ENCODE measurements at places on chromosomes 3 and 15. TPM values are rescaled to one million over a fixed set of nuclear protein-coding genes. Genes with fewer than 3 reads are reported as not detected.

The AHSG gene
- total RNA-seq: not detected

The ADGRG7 gene
- not detected for total RNA-seq

DNA sequence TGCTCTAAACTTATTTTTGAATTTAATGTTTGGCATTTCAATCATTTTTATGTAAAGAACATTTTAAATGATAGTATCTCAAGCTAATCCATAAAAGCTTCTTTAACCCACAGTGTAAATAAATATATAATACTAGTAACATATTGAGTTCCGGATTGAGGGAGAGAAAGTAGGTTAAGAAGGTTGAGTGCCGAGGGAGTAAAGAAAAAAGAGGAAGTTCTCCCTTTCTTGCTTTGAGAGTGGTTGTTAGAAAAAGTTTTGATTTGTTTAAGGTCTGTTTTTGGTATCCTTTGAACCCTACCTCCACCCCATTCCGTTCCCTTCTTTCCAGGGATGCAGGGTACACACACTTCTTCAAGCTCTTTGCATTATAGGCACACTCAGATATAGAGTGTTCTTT, 130.8 kb downstream of the VPS8 start:
- DNase-seq: no peak

DNA sequence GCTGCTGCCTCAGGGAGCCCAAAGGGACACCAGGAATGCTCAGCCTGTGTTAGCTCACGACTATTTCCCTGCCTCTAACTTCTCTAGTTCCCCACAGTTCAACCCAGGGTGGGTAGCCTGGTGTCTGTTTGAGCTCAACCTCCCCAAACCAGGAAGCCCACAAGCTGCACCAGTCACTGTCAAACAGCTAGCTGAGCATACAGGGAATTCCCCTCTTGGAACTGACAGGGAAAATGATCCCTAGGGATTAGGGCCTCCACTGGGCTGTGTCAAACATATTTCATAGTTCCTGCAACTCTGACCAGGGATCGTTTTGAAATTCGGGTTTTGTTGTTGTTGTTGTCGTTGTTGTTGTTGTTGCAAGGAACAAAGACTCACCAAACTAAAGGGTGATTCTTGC, 147.1 kb upstream of the ICE2 start:
- DNase-seq: no peak

The FBXW12 gene
- not detected for total RNA-seq

The IP6K2 gene
- 53.8 TPM for total RNA-seq

DNA sequence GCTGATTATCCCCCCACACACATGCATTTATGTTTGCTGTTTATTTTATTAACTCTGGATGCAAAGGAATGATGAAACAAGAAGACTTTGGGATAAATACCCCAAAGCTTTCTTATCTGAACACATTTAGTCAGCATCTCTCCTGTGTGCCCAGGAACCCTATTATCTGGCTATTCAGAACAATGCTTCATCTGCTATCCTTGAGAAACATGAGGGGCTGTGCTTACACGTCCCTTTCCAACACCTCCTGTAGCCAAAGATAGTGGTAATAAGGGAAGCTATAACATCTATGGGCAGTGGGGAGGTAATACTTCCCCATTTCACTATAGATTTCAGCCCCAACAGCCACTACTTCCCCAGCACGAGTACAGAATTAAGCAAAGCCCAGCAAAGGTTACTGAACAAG, 94.7 kb downstream of the SSR3 start:
- DNase-seq: no peak

DNA sequence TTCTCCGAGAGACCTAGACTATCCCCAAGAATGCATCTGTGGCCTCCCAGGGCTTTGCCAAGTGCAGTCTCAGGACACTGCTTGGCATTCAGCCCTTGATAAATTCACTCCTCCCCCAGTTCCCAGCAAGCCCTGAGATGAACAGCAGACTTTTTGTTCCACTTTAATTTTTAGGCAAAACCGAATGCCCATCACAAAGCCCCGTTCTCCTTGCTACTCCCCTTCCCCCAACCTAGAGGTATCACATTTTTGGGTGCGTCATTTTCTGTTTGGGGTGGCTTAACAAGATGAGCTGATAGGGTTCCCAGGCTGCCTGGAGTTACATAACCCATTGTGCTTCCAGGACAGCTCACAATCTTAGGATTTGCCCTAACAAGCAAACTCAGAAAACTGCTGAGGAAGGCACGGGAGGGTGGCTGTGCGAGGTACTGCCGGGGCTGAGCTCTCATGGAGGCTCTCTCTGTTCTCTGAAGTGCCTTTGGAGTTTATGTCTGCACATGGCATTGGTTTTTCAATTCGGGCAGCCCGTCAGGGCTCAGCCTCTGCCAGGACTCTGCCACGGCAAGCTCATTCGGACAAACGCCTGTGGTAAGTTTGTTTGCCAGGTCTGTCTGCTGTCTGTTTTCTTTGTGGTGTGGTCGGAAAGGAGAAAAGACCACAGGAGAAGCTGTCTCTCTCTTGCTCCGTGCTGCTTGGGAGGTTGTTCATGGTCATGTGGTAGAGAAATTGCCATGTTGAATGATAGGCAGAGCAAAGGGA, at the start of gene TRAK1:
Gene TRAK1, plus strand, starts transcription at position 385 of the 759 bp plus-strand sequence. Its CDS starts 113 bp downstream, at position 498.
- no peak for DNase-seq
